ENCODE measurements at places on chromosomes 2 and 18.

GRCh38 chr2:74414441-74414840 lies 7.0 kb downstream of the C2orf81 start:
- no peak for DNase-seq

DNA sequence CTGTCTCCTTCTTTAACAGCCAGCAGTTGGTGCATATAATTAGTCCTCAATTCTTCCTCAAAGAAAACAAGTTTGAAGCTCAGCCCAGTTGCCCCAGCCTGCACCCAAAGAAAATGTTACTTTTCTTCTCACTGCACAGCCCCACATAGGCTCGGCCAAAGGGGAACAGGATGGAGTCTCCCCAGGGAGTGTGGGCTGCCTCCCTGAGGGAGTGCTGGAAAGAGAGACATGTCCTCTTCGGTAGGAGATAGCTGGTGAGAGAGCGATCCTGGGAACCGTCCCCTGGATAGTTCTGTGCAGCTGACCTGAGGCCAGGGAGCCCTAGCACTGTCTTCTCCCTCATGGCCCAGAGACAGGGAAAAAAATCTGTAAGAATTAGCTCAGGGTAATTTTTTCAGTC lies 37.9 kb upstream of the CD207 start:
- no peak for DNase-seq

DNA sequence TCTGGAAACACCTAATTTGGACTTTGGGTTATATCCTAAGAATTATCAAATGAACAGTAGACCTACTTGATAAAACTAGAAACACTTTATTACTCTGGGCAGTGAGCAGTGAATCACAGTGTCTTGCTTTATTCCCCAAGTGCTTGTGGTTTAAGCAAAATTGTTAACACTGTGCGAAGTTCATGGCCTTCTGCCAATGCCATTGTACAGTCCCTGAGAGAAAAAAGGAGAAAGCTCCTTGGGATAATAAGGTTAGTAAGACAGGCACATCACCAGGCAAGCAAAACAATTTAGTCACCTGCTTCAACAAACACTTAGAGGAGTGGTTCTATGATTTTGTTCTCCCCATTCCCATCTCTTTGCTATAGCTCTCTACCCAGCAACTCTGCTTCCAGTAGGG lies 39.8 kb downstream of the ADCYAP1 start:
- DNase-seq, result no peak

DNA sequence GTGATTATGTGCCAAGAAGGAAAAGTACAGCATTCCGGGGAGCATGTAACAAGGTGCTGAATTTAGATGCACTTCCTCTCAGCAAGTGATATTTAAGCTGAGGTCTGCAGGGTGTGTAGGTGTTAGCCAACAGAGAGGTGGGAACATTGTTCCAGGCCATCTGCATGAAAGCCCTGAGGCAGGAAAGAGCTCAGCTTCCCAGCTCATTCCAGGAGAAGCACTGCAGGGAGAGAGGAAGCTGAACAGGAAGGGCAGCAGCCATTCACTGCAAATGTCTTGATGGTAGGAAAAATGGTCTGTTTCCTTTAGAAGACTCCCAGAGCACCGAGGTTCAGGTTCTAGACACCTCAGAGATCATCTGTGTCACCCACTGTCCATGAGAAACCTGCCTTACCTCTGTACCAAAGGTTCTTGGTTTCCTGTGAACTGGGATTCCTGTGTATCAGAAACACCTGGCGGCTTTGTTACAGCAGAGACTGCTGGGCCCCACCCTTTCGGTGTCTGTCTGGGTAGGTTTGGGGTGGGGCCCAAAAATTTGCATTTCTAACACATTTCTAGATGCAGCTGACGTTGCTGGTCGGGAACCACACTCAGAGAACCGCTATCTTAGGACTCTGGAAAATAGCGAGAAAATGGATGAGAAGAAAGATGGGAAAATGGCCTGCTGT lies 84.0 kb downstream of the RTN4 start:
- no peak for DNase-seq

DNA sequence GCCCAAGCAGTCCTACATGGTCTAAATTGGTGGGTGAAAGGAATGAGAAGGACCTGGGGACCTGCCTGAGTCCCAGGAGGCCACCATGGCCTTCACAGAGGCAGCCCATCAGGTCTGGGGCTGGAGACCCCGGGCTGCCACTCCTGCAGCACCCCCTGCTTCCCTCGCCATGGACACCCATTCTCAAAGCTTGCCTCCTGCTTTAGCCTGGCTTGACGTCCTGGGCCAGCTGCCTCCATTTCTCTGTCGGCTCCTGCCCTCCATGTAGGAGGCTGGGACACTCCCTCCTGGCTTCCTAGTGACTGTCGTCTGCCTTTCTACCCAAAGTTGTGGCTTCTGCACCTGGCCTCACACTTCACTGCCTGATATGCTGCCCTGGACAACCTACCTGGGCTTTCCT lies 198.6 kb downstream of the FAM210A start:
- no peak for DNase-seq

- DNase-seq, result peak; percentile 40
These were observed 359.9 kb upstream of the HNRNPA3 start for GRCh38 chr2:176852667-176853066.

DNA sequence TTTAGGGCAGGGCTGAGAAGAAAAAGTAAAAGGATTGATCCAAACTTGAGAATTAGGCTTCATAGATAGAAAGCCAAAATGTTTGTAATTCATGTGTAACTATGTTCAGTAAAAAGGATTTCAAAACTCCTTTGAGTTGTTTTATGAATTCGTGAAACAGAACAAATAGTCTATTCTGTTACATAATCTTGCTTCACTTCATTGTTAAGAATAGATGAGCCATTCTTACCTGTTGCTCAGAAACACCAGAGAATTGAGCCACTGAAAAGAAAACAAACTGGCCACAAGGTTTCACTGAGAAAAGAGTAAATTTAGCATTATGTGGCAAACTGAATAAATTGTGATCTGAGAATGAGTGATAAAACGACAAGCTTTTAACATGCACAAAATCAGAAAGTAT lies 4.5 kb upstream of the ITPRID2 start:
- DNase-seq, result no peak

DNA sequence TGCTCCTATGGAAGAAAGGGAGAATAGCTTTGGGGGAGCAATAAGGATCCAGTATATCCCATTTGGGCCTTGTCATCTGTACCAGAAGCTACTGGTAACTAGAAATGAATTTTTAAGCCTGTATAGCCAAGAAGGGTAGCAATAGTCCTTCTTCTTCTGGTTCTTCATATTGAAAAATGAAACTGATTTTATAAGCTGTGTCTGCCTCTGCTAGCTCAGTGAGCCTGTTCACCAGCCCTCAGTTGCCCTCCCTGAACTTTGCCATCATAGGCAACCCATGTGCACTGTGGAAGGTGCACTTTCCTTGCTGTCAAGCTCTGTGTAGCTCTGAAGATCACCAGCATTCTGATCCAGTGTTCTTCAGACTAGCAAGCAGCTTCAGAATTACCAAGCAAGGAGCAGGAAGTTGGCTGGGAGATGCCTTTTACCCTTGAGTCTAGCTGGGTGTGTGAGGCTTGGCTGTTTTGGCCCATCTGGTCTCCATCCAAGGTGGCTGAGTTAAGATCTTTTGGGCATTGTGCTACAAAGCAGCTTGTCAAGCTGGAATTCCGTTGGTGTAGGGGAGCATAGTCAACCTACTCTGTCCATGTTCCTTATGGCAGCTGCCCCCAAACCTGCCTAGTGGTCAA lies 55.8 kb upstream of the MGAT5 start:
- peak; percentile 11 for DNase-seq

DNA sequence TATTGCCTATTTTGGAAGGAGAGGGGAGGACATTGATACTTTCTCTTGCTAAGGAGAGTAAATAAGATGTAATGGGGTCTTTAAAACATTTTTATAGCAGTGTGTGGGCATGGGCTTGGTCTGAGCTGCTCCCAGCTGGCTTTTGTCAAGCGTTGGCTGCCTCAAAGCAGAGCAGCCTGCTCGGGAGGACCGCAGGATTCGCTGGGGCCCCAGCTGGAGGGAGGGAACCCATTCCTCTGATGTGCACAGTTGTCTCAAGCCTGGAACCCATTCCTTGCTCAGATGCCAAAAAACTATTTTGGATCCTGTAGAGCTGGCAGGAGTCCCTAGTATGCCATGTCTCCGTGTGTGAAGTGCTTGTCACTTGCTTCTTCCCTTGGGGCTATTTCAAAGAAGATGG lies 59.4 kb upstream of the RMDN2 start:
- DNase-seq, result no peak

DNA sequence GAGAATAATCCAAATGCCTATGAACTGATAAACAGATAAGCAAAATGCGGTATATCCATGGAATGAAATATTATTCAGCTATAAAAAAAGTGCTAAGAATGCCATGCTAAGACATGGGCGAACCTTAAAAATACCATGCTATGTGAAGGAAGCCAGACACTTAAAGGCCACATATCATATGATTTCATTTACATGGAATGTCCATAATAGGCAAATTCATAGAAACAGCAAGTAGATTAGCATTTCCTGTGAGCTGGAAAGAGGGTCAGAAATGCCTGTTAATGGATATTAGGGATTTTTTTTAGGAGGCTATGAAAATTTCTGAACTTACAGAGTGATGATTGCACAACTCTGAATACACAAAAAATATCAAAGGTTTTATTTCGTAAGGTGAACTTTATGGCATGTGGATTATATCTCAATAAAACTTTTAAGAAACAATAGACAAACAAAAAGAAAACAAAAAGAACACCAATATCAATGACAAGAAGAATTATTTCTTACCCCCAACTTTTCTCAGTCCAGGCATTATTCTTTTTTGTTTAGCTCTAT lies 1207.7 kb downstream of the SUCLG1 start:
- no peak for DNase-seq

DNA sequence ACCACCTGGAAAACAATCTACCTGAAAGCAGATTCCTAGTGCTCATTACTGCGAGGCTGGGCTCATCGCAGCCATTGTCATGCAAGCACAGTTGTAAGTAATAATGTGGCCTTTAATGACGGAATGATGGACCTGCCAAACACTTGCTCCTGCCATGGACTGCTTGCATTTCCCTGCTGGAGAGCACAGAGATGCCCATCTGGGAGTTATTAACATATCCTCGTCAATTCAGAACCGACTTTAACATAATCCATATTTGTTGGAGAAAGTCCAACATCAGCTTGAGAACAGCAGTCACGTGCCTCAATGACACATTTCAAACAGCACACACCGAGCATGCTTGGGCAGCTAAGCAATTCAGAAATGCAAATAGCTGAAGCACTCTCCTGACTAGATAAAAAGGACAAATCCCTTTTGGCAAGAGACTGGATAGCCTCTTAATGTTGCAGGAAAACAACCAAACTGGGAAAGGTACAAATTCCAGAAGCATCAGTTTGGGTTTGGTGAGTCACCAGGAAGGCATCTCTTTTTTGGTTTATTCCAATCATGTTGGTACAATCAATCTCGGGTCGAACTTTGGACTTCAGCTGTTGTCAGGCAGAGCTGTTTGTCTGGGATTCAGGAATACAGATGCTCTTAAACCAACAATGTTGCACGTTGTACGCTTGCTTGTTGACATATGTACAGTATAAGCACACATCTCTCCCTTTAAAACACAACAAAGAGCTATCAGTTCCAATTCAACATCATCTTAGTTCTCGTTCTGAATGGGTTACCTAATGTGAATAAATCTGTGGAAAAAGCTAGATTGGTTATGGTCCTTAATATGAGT lies 395.8 kb downstream of the LNPK start:
- DNase-seq, result no peak

DNA sequence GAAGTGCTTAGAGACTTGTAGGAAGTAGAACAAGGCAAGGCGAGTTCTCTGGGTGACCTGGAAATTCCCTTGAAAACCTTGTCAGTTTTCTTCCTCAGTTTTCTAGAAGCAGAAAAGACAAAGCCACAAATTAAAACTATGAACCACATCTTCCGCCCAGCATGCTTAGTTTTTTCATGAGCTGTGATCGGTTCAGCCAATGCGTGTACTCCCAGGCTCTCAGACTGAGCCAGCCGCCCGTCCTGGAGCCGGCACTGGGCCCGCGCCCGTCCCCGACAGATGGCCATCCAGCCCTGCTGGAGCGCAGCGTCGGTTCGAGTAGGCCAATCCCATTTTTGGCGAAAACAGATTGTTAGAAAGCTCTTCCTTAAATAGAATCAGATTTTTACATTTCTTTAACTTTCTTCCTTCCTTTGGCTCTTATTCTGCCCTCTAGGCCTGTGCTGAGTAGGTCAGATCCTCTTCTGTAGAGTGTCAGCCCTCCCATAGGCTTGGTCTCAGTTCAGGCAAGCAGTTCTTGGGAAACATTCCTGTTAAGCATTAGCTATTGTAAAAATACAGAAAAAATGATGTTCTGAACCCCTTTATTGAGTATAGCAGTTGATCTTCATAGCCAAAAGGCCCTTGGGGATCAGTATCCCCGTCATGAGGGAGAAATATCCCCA lies 112.5 kb downstream of the NCK2 start:
- DNase-seq, result no peak

GRCh38 chr2:102735416-102736109 lies 26.3 kb upstream of the TMEM182 start:
- DNase-seq, result no peak

- no peak for DNase-seq
These were observed 38.9 kb downstream of the THAP4 start for GRCh38 chr2:241598061-241598460.

DNA sequence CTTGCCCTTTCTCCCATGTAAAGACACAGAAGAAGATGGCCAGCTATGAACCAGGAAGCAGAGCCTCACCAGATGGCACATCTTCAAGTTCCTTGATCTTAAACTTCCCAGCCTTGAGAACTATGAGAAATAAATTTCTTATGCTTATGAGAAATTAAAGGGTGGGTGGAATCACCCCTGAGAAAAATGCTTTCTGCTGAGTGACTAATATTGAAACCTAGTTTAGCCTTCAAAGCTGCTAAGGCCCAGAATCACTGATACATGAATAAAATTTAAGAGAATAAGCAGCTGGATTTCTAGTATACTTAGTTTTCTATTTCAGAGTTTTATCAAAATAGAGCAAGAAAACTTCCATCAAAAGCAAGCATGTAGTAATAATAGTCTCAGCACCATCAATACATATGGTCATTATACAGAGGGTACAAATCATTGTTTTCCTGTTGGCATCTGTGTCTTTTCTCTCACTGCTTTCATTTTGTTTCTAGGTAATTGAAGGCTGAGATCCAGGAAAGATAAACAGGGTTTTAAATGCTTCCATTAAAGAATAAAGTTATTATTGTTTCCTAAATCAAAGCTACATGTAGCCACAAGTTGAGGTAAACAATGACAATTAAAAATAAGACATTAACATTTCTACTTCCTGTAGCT lies 53.3 kb upstream of the COL5A2 start:
- peak; percentile 35 for DNase-seq

DNA sequence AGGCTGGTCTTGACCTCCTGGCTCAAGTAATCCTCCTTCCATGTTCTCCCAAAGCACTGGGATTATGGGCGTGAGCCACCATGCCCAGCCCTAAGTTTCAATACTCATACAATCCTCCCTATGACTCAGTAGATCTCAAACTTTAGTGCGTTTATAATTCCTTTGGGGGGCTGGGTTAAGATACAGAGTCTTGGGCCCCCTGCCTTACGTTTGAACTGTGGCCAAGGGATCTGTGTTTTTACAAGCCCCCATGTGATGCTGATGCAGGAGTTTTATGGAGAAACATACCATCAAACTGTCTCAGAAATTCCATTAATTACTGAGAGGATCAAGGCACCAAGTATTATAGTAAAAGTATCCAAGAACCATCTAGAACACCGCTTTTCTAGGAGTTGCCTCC lies 38.2 kb upstream of the FAM136A start:
- DNase-seq, result no peak

All from GM12865 (cell line).